ENCODE measurements at places on chromosomes 7 and 10.

DNA sequence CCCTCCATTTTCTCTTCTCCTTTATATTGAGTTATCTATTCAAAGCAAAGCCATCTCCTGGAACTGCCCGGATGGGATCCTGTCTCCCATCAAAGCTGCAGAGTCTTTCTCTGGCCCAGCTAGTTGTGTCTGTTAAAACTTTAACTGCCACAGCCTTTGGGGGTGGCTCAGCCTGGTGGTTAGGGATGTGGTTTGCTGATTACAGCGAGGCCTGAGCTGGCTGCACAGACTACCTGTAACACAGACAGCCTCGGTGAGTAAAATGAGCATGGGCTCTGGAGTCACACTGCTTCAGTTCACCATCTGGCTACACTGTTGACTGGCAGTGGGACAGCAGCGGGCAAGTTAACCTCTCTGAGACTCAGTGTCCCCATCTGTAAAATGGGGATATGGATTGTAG lies 18.4 kb upstream of the HABP2 start:
- no peak for DNase-seq

- DNase-seq: no peak
Observed at GRCh38 chr10:17676919-17677318, 33.0 kb downstream of the STAM start.

- DNase-seq: no peak
Observed at GRCh38 chr10:30803892-30804322, 174.4 kb upstream of the LYZL2 start.

GRCh38 chr7:37248396-37248861 lies 200.2 kb downstream of the ELMO1 start:
- no peak for DNase-seq

- no peak for DNase-seq
Observed at GRCh38 chr10:59587083-59587755, 122.4 kb downstream of the SLC16A9 start.

DNA sequence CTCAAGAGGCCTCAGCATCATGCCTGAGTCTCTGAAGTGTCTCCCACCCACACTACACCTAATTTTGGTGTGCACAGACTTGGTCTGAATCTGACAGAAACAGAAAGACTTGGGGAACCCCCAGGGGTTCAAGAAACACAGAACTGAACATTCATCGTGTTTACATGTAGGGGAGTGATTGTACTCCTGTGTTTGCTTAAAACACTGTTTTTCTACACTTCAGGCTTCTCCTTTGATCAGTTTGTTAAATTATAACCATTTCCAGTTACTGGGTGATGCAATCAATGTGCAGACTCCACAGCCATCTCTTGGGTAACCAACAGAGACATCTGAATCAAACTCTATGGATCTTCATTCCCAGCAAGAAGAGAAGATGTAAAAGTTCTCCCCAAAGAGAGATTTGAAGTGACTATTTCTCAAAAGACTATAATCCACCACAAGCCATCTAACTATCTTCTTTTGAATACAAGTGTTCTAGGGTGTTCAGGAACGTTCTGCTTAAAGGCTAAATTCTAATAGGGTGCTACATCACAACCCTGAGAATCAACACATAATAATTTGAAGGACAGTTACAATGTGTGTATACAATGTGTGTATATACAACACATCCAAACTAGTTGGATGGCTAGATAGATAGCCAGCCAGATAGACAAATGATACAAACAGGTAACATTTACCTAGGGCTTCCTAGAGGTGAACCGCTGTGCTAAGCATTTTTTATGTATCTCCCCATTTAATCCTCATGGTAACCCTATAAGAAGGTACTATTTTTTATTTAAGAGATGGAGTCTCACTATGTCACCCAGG lies 34.2 kb downstream of the DNAJC12 start:
- no peak for DNase-seq

DNA sequence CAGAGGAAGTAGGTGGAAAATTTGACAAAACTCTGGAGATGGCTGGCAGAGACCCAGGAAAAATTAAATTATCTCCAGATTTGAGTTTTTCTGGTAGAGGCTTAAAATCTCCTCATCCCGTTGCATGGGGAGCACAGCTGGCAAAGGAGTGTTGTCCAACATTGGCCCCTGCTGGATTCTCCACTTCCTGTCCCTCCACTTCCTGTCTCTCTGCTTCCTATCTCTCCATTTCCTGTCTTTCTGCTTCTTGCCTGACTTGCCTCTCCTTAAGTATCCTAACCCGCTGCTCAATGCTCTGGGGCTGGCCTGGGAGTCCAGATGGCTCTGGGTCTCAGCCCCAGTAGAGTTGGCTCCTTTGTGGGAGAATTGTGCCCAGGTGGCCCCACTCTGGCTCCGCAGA lies 65.8 kb upstream of the EMX2 start:
- DNase-seq: no peak

DNA sequence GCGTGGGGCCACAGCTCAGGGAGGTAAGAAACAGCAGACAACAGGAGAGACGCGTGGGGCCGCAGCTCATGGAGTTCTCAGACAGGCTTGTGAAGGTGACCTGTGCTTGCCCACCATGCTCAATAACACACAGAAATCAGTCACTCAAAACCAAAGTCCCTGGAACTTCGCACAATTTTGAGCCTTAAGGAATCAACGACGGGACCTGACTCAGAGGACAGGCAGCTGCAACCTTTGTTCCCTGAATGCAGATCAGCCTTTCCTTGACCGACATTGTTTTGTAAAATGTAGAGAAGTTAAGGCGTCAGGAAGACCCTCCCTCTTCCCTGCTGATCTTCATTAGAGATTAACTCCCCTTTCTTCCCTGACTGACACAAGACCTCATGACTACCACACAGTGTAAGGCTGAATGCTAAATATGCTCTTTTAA lies 8.5 kb upstream of the KNDC1 start:
- DNase-seq: no peak

- peak; percentile 23 for DNase-seq
Observed at GRCh38 chr10:103835096-103836050, 20.0 kb downstream of the SH3PXD2A start.

Data from NCI-H510A treated with DMSO at 0.1 percent for 48 hours (cell line).